Caco-2 (cell line): ENCODE measurements at places on chromosomes 1 and 21.

GRCh38 chr1:46184920-46185658 is 8.8 kb upstream of the P3R3URF start:
- no peak overlapping the region for H3K27ac ChIP-seq
- no peak for DNase-seq
- peaks cover 10% of the 10 kb centered on the region for H3K4me1 ChIP-seq
- H3K27me3 ChIP-seq: no peaks in the 10 kb centered on the region
- no peaks in the 10 kb centered on the region for H3K36me3 ChIP-seq

GRCh38 chr1:29385966-29386365 is 149.6 kb downstream of the PTPRU start:
- no peaks in the 10 kb centered on the region for H3K4me1 ChIP-seq
- H3K27me3 ChIP-seq: no peaks in the 10 kb centered on the region
- no peak overlapping the region for H3K4me3 ChIP-seq
- H3K27ac ChIP-seq: no peak overlapping the region
- no peaks in the 10 kb centered on the region for H3K36me3 ChIP-seq

GRCh38 chr1:233094691-233095090 is 144.3 kb downstream of the NTPCR start:
- no peaks in the 10 kb centered on the region for H3K4me1 ChIP-seq
- no peak overlapping the region for H3K27ac ChIP-seq
- DNase-seq: no peak
- H3K4me3 ChIP-seq: no peak overlapping the region
- no peaks in the 10 kb centered on the region for H3K36me3 ChIP-seq

GRCh38 chr1:92957030-92957734 is 4.1 kb downstream of the DIPK1A start:
- H3K4me3 ChIP-seq: no peak overlapping the region
- no peaks in the 10 kb centered on the region for H3K27me3 ChIP-seq
- H3K4me1 ChIP-seq: peaks cover 25% of the 10 kb centered on the region
- H3K36me3 ChIP-seq: no peaks in the 10 kb centered on the region

DNA sequence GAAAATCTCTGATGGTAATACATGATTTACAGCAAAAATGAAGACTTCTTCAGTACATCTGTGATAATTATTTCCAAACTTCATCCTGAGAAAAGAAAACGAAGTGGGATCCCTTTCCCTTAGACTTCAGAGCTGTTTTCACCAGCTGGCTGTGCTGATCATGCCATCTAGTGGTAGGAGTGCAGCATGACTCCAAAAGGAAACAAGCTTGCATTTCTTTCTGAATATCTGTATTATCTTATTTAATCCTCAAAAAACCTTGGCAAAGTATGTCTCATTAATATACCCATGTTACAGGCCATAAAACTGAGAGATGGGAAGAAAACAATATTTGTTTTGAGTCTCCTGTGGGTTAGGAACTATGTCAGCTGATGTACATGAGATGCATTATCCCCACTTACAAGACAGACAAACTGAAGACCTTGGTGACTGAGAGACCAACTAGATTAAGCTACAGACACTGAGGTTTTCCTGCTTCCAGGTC is 9.8 kb upstream of the GJA8 start:
- no peaks in the 10 kb centered on the region for H3K4me1 ChIP-seq
- H3K27me3 ChIP-seq: no peaks in the 10 kb centered on the region
- H3K27ac ChIP-seq: no peak overlapping the region
- no peak overlapping the region for H3K4me3 ChIP-seq
- H3K36me3 ChIP-seq: no peaks in the 10 kb centered on the region; the same call in 1 of the 2 replicates

DNA sequence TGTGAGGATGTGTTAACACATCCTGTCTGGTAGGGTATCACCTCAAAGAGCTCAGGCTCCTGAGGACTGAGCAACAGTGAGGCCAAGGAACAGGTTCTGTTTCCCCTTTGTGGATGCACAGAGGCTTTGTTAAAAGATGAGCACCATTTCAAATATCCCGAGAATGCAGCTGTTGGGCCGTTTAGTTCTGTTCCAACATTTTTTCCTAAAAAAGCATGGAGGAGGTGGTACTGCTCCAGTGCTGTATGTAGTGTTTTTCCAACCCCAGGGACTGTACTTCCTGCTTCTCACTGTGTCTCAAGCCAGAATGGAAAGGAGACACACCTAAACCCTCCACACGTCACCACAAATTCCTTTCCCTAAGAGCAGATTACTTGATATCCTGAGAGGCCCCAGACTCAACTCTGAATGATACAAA is 53.8 kb upstream of the BCL10 start:
- H3K4me3 ChIP-seq: no peak overlapping the region
- DNase-seq: peak; percentile 30
- H3K27ac ChIP-seq: peak overlapping the region; percentile 89
- H3K4me1 ChIP-seq: peaks cover 58% of the 10 kb centered on the region
- H3K27me3 ChIP-seq: no peaks in the 10 kb centered on the region
- H3K36me3 ChIP-seq: no peaks in the 10 kb centered on the region

- H3K4me1 ChIP-seq: peaks cover 20% of the 10 kb centered on the region; the same call in 1 of the 2 replicates
- H3K36me3 ChIP-seq: no peaks in the 10 kb centered on the region
- H3K27me3 ChIP-seq: no peaks in the 10 kb centered on the region
- H3K27ac ChIP-seq: no peak overlapping the region
- DNase-seq: no peak
Observed at GRCh38 chr1:94666797-94667196, 125.2 kb upstream of the F3 start.

DNA sequence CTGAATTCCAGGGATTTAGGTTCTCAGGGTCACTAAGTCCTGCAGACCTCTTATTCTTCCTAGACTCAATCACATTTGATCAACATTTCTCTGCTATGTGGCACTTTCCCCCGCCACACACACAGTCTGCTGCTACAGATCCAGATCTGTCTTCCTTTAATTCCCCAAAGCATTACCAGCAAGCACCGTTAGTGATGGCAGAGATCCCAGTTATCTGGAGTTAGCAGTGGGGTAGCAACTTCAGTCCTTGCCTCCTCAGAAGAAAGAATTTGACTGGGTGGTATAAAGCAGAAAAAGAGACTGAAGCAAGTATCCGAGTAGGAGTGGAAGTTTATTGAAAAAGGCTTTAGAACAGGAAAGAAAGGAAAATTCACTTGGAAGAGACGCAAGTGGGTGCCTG is 100.4 kb upstream of the ETV3 start:
- H3K36me3 ChIP-seq: no peaks in the 10 kb centered on the region
- H3K27ac ChIP-seq: peak overlapping the region; percentile 69
- H3K4me3 ChIP-seq: no peak overlapping the region
- DNase-seq: no peak

DNA sequence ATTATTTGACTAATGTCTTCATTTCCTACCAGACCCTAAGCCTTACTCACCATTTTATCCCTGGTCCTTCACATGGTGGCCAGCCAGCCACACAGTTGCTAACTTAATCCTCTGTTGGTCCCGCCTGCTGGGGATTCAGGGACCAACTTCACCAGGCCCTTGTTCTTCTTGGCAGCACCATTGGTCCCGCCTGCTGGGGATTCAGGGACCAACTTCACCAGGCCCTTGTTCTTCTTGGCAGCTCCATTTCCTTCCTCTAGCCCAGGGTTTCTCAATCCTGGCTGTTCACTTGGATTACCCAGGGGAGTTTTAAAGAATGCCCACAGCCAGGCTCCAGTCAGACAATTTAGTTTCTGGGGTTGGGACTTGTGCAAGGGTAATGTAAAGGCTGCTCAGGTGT is 233.1 kb upstream of the CSF3R start:
- no peak overlapping the region for H3K27ac ChIP-seq
- H3K36me3 ChIP-seq: no peaks in the 10 kb centered on the region
- H3K4me1 ChIP-seq: no peaks in the 10 kb centered on the region
- H3K27me3 ChIP-seq: no peaks in the 10 kb centered on the region
- no peak overlapping the region for H3K4me3 ChIP-seq
- no peak for DNase-seq

DNA sequence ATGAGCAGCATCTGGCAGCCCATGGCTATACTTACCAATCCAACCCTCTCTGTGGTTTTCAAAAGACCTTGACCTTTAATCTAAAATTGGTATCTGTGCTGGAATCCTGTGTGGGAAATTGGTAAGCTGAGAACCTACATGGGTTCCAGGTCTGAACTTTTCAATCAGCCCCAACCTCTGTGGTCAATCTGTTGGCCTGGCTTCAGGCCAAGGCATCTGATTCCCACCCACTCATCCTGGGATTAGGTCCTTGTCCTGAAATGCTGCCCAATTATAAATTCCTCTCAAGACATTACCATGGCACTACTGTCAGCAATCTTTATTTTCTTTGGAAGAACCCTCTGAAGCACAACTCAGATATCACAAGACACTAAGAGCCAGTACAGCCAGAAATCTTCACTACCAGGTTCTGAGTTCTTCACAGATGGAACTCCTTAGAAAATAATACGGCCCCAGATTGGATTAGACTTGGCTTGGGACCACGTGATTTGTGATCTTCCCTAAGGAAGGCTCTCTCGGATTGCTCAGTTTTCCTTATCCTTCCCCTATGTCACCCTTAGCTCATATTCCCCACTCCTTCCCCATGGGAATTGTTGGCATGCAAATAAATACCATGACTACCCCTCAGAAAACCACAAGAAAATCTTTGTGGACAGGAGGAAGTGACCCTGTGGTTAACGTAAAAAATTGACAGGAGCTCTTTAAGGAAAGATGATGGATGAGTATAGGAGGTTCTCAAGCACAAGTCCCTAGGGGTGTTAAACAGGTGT is 207.9 kb upstream of the ST6GALNAC5 start:
- no peak for DNase-seq
- no peaks in the 10 kb centered on the region for H3K27me3 ChIP-seq
- H3K36me3 ChIP-seq: no peaks in the 10 kb centered on the region
- H3K4me3 ChIP-seq: no peak overlapping the region

DNA sequence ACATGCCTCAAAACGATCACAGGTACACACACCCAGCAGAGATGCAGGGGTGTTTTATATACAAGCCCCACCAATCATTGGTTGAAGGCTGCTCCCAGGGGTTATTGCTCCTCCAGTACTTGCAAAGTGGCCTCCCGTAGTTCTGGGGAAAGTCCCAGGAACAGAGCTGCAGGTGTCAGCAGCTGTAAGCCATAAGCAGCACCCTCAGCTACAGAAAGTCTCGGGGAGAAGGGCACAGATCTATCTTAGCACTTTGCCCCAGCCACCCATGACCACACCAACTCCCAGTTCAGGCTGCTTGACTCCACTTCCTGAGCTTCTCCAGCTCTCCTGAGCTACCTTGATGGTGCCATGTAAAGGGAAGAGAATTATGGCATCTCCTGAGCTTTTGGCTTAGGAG is 222.7 kb upstream of the GJB5 start:
- no peak overlapping the region for H3K27ac ChIP-seq
- no peaks in the 10 kb centered on the region for H3K36me3 ChIP-seq
- H3K4me3 ChIP-seq: no peak overlapping the region
- no peaks in the 10 kb centered on the region for H3K27me3 ChIP-seq

DNA sequence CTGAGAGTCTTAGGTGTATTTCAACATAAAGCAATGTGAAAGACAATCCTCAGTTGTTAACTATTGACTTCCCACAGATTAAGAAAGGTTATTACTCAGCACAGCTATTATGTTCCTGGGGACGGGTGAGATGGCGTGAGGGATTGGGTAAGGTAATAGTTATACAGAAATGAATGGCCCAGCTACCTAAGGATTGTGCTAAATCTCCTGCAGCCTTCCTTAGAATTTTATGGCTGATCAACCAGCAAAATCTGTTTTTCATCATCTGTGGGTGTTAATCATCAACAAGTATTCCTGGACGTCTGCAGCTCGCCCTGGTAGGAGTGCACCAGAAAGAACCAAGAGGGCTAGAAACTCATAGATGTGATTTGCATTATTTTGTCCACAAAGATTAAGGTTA is 146.0 kb upstream of the IVNS1ABP start:
- no peak overlapping the region for H3K4me3 ChIP-seq
- peak overlapping the region; percentile 56 for H3K27ac ChIP-seq
- H3K4me1 ChIP-seq: peaks cover 3% of the 10 kb centered on the region; the same call in 1 of the 2 replicates
- H3K27me3 ChIP-seq: no peaks in the 10 kb centered on the region

DNA sequence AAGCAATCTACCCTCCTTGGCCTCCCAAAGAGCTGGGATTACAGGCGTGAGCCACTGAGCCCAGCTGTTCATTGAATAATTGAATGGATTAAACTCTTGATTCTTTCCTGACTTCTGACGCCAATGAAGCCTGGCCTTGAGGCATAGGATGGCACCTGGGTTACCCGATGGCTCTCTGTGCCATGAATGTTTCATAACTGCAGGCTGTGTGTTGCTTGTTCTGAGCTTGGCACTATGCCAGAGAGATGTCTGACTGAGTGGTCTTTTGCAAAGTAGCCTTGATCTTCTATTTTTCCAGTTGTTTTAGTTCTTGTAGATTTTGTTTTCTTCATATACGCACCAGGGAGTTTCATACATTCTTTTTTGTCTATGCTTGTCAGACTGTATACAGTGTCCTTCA is 38.5 kb upstream of the AK4 start:
- H3K36me3 ChIP-seq: no peaks in the 10 kb centered on the region
- H3K4me3 ChIP-seq: no peak overlapping the region
- no peak for DNase-seq
- H3K4me1 ChIP-seq: no peaks in the 10 kb centered on the region
- H3K27me3 ChIP-seq: no peaks in the 10 kb centered on the region

- H3K4me1 ChIP-seq: no peaks in the 10 kb centered on the region
- no peaks in the 10 kb centered on the region for H3K27me3 ChIP-seq
- H3K4me3 ChIP-seq: no peak overlapping the region
- H3K36me3 ChIP-seq: no peaks in the 10 kb centered on the region
Observed at GRCh38 chr1:27060891-27061290, 48.2 kb upstream of the TENT5B start.

DNA sequence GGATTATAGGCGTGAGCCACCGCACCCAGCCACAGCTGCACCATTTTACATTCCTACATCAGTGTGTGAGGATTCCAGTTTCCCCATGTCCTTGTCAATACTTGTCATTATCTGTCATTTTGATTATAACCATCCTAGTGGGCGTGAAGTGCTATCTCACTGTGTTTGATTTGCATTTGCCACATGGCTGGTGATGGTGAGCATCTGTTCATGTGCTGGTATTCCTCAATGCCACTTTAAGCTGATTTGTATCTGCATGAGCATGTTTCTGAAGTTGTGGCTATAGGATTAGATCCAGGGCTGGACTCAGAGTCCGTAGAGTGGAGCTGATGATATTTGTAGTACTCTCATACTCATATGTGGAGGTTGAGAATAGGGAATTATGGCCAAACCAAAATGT is 36.6 kb downstream of the SRRM1 start:
- H3K4me3 ChIP-seq: no peak overlapping the region
- H3K4me1 ChIP-seq: peaks cover 12% of the 10 kb centered on the region

- DNase-seq: no peak
- no peaks in the 10 kb centered on the region for H3K4me1 ChIP-seq
- no peaks in the 10 kb centered on the region for H3K27me3 ChIP-seq
- no peak overlapping the region for H3K27ac ChIP-seq
- no peak overlapping the region for H3K4me3 ChIP-seq
- no peaks in the 10 kb centered on the region for H3K36me3 ChIP-seq
Observed at GRCh38 chr1:38672692-38673091, 186.9 kb downstream of the RRAGC start.

GRCh38 chr1:182608845-182609610 is 4.8 kb upstream of the RGS16 start:
- no peak overlapping the region for H3K4me3 ChIP-seq
- no peak for DNase-seq

DNA sequence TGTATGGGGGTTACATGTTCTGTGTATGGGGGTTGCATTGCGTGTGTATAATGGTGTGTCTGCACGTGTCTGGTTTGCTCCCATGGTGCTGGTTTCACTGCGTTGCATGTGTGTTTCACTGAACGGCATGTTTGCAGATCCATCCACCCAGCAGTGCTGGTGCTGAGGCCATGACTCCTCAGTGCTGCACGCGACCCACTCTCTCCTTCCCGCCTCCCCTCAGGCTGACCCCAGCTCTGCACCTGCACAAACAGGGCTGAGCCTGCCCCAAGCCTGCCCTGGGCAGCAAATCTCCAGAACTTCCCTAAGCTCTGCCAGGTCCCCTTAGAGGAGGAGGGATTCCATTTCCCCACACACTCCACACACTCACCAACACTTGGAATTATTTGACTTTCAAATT is 18.7 kb downstream of the ACTRT2 start:
- no peak overlapping the region for H3K27ac ChIP-seq
- no peak overlapping the region for H3K4me3 ChIP-seq
- no peaks in the 10 kb centered on the region for H3K36me3 ChIP-seq
- no peak for DNase-seq
